ENCODE measurements at places on chromosomes 4 and X.

GRCh38 chr4:150818661-150819060, 196.4 kb downstream of the LRBA start:
- no peak for DNase-seq

- no peak for DNase-seq
These were observed 61.6 kb downstream of the LEF1 start for GRCh38 chr4:108107101-108107500.

GRCh38 chr4:161189286-161190134, 974.3 kb downstream of the FSTL5 start:
- no peak for DNase-seq

DNA sequence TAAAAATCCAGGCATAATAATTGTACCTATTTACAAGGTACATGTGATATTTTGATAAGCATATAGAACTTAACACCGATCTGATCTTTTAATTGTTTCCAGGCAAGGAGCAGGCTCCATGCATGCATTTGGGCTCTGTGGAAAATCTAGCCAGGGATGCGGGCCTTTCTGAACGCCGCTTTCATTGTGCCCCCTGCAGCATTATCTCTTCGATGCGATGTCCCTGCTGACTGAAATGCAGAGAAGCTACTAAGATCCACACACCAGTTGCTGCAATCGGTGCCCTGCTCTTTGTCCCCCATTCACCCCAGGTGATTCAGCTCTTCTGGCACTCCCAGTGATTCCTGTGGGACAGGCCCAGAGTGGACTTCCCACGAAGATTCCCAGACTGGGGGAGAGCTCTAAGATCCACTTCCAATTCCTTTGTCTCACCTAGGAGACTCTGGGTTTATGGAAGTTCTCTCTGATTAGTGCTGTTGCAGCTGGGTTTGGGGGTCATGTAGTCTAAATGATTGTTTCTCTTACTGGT, 254.3 kb upstream of the AGA start:
- DNase-seq, result no peak

GRCh38 chr4:158728236-158728635, 5.0 kb upstream of the PPID start:
- no peak for DNase-seq

GRCh38 chr4:156168288-156168687, 214.6 kb upstream of the CTSO start:
- no peak for DNase-seq

- no peak for DNase-seq
These were observed 7.8 kb upstream of the GLOD5 start for GRCh38 chrX:48753708-48754228.

DNA sequence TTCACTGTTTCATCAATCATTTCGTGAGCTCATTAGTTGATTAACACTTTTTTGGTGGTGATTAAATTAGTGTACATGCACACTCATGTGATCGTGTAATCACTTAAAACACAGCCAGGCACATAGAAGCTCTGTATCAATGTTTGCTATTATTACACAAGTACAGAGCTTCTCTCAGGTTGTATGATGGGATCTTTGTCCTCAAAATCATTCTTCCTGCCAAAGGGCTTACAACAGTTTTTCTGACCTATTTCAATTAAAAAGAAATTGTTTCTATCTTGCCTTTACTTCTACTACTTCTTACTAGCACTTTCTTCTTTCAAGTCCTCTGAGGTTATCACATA, 145.1 kb downstream of the AMELX start:
- no peak for DNase-seq

- no peak for DNase-seq
These were observed 18.5 kb downstream of the APLN start for GRCh38 chrX:129636175-129636681.

DNA sequence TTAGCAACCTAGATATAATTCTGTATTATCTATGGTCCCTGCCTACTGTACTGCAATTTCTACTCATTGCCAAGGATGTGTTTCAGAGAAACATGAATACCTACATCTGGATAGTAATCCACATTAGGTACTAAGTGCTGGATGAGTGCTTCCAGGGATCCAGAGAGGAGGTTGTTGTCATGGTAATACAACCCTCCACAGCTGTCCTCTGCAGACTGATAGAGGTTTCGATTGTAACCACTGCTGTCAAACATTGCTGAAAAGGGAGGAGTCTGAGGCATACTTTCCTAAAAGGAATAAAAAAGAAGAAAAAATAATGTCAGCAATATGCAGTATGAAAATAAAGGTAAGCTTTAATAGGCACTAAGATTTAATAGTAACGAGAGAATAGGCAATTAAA, 12.5 kb downstream of the RASGEF1B start:
- peak; percentile 81 for DNase-seq

GRCh38 chr4:17134100-17134499, 235.7 kb upstream of the LDB2 start:
- DNase-seq, result no peak

- peak; percentile 43 for DNase-seq
These were observed 51.5 kb downstream of the SEL1L3 start for GRCh38 chr4:25811374-25811690.

GRCh38 chr4:119559044-119559647, 69.5 kb downstream of the PDE5A start:
- DNase-seq, result peak; percentile 44

DNA sequence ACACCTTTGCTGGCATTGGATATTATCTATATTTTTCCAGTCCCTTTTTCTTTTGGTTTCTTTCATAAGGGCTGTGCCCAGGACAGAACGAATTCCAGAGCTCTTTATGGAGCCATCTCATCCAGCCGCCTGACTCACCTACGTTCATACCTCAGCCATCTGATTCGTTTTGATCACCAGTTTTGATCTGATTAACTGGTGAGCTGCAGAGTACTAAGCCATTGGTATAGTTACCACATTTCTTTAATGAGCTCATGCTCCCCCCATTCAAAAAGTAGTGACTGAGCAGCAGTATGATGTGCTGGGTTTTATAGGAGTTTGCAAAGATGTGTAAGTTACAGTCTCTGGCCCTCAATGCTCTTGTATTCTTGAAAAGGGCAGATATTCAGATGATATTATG, 43.0 kb upstream of the CDKN2AIP start:
- DNase-seq, result no peak

DNA sequence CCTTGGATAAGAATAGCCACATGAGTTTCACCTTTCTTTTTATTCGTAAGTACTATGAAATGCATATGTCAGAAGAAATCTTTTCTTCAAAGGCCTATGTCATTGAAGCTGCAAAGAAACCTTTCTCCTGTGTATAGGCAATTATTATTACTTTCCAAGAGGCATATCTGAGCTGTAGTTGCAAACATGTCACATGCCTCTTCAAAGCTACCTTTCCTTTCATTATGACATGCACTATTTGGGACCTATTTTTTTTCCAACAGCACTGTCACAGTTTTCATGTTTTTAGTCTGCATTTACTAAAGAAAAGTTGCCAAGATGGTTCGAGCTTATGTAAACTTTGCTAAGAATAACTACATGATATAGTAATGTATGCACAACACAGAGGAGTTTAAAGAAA, 548.8 kb upstream of the GALNT7 start:
- DNase-seq, result no peak

DNA sequence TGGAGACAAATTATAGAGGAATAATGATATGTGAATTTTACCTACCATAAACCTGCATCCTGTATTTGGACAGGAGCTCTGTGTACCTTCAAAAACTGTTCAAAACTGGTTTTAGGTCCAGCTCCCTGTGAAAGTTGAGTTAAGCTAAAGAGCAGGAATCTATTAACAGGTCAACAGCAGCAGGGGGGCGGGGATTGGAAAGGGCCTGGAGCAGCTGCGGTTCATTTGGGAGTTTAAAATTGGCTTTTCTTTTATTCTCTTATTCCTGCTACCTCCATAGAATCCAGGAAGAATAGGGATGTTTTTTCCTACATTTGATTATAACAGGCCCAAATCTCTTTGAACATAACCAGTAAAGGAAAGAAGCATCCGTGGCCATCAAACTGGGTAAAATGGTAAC, 23.8 kb downstream of the SHROOM3 start:
- DNase-seq, result peak; percentile 71

GRCh38 chr4:110073053-110073845, 125.2 kb downstream of the ELOVL6 start:
- DNase-seq, result no peak

- DNase-seq, result no peak
These were observed 495.1 kb upstream of the FAT1 start for GRCh38 chr4:187218705-187219245.

- DNase-seq, result no peak
These were observed 1054.3 kb downstream of the FAT4 start for GRCh38 chr4:126369076-126369475.

DNA sequence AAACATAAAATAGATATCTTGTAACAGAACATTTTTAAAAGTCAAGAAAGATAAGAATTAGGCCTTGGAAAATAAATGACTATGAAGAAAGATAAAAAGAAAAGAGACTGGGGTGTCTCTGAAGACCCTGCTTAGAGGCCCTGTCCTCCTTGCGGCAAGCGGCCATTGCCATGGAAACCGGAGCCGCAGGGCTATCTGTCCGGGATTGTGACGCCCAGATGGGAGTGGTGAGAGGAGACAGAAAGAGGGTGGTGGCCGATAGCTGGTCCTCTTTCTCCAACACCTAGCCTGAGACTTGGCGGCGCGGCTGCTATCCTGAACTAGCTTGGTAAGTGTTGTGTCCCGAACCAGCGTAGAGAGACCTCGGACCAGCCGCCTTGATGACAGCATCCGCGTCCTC, at the start of gene DUSP21:
Gene DUSP21 (plus strand): TSS at position 269 of the 400 bp plus-strand sequence. CDS start 112 bp downstream, at position 381.
- DNase-seq, result no peak

DNA sequence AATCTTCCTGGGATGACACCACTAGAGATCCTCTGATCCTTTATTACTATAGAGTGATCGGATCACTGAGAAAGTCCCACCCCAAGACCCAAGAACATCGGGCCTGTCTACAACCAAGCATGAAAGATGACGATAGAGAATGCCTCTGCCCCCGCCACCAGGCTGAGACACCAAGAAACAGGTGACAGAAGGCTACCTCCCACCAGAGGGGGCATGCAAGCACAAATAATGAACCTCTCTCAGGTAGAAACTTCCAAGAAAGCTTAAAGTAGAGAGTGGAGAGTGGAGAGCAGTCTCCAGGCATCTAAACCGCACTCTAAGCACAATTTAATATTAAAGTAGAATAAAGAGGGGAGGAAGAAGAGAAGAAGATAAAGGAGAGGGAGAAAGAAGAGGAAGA, 402.6 kb downstream of the INPP4B start:
- DNase-seq, result no peak

- no peak for DNase-seq
These were observed 239.0 kb upstream of the JADE1 start for GRCh38 chr4:128570387-128570975.

GRCh38 chrX:82848111-82848510, 660.0 kb upstream of the POU3F4 start:
- DNase-seq, result no peak

GRCh38 chr4:71141125-71141524, 147.7 kb downstream of the DCK start:
- DNase-seq, result no peak

DNA sequence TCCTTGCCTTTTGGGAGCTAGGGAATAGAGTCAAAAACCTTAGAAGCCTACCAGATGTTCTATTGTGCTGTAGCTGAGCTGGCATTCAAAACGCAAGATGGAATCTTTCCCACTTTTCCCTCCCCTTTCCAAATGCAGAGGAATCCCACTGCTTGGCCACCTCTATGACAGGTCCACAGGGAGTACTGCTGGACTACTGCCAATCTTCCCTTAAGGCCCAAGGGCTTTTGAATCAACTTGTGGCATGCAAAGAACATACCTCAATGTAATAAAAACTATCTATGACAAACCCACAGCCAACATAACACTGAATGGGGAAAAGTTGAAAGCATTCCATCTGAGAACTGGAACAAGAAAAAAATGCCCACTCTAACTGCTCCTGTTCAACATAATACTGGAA, 139.2 kb upstream of the AGTR2 start:
- DNase-seq, result no peak

Measured in spinal cord (tissue), 10 donors.